Activated T-helper 17 cell treated with anti-CD3 and anti-CD28 coated beads, Interleukin-2, amount 50 U/mL, for 72 hours (primary cell): ENCODE measurements at places on chromosomes 12 and 14. TPM values are rescaled to one million over a fixed set of nuclear protein-coding genes. Genes with fewer than 3 reads are reported as not detected.

DNA sequence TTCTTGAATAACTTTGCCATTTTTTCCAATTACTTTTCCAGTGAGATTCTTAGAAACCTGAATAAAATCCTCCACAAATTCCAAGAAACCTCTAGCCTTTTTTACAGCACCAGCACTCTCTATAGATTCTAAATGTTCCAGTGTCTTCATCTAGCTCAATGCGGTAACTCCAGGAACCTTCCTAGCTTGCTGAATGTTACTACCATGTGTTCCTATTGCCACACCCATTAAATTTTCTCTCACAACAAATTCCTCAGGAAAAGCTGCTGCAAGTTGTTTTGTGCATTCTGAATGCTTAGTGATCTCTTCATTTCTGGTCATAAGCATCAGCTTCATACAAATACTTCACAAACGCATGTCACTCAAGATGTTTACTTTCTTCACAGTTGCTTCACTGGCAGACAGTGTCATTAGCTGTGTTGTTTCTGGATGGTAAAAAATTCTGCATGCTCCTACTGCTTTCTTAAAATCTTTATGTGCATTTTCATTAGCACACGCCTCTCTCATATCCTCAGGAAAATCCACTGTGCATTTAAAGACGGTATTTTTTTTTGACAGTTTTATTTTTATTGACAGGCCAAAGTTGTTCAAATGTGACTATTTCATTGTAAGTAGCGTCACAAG lies 106.7 kb downstream of the PPHLN1 start:
- no peak for ATAC-seq

- no peak for ATAC-seq
Observed at GRCh38 chr12:101746661-101747060, 7.4 kb upstream of the SYCP3 start.

DNA sequence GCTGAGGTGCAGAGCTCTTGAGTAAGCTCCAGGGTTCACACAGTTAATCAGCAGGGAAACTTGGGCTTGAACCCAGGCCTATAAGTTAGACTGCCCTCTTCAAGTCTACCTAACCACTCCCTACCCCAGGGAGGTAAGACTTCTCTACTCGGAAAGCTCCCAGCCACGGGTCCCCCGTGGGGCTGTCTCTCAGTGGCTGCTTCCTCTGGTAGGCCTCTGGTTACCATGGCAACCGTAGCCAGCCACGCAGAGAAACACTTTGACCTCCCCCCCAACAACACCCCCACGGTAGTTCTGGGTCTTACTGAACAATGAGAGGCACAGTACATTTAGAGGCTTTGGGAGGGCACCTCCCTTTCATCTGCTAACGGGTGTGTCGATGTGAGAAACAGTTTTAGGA lies 245.2 kb downstream of the AACS start:
- ATAC-seq: no peak

- no peak for ATAC-seq
Observed at GRCh38 chr12:128178966-128179365, 88.0 kb upstream of the TMEM132C start.

DNA sequence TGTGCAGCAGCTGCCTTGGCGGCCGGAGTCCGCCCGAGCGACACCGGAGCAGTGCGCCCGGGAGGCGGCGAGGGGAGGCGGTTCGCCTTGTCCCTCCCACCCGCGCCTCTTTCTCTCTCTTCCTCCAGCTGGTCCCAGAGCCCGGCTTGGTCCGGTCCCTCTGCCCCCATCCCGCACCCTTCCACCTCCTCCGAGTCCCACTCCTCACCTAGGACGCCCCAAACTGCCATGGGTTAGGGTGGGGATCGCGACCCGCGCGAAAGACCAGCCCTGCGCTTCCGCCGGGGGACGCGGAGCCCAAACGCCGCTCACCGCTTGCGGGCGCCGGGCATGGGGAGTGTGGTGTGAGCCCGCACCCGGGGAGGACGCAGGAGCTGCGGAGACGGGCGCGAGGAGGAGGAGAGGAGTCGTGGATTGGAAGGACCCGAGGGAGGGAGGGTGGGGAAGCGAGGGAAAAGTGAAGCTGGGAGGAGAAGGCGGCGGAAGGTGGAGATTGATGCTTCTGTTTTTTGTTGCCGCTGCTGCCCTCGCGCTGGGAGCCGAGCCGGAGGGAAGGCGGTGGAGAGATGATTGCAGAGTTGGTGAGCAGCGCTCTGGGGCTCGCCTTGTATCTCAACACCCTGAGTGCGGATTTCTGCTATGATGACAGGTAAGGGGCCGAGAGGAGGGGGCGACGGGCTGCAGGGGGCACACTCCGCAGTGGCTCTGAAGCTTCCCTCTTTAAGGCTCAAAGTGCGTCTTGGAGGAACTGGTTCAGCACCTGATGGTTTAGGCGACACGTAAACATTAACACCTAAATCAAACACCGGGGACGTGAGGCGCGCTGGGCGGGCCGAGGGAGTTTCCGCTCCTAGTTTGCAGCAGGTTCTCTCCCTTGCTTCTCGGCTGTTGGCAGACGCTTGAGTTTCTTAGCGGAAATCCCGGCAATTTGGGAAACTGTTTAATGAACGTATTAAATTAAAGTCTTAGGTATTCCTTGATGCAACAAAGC lies 610 bp downstream of the TMTC2 start:
- ATAC-seq: peak; percentile 55

DNA sequence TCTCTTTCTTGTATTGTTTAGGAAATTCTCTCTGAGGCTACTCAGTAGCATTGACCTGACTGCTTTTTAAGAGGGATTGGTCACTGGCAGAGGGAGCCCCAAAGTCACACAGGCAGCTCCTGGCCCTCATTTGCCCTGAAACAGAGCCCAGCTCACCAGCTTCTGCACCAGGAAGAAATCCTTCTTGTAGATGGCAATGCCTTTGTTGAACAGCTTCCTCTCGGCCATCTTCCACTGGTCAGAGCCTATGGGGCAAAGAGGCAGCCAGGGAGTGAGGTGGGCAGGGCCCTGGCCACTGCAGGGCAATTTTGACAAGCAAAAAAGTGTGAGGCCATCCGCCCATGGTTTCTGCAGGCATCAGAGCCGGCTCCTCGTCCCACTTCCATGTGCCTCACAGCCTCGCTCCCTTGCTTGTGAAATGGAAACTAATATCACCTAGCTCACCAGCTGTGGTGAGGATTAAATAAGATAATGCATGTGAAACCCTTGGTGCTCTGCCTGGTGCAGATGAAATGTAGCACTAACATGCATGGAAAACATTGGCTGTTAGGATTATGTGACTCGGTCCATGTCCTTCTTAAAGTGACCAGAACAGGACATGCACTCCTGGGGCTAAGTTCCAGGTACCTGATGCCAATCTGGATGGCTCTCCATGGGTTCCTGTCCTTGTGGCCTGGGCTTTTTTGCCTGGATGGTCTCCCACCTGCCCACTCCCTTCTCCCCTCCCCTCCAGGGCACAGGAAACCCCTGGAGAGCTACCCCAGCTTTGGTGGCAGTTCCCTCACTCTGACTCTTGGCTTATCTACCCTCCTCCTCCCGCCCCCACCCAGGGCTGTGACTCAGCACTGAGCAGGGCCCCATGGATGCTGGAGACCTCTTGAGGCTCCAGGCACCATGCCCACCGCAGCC lies 11.2 kb upstream of the PNMA1 start:
- ATAC-seq: peak; percentile 27

DNA sequence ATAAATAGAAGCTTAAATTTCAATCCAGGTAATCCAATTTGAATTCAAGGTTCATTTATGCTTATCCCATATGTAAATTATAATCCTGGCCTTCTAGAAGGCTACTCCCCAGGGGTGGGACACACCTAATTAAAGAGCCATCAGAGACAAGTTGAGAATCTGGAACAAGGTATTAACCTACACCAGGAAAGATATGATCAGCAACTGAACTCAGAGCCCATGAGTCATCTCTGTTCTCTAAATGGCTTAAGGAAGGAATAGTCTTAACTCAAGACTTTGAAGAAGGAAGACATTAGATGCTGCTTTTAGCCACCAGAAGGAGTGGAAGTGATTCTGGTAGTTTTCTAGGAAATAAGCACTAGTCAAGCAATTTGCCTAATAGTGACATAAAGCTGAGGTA lies 88.0 kb downstream of the KIF21A start:
- ATAC-seq: no peak

- ATAC-seq: peak; percentile 8
Observed at GRCh38 chr14:73058922-73059673, 764 bp downstream of the RBM25 start.

DNA sequence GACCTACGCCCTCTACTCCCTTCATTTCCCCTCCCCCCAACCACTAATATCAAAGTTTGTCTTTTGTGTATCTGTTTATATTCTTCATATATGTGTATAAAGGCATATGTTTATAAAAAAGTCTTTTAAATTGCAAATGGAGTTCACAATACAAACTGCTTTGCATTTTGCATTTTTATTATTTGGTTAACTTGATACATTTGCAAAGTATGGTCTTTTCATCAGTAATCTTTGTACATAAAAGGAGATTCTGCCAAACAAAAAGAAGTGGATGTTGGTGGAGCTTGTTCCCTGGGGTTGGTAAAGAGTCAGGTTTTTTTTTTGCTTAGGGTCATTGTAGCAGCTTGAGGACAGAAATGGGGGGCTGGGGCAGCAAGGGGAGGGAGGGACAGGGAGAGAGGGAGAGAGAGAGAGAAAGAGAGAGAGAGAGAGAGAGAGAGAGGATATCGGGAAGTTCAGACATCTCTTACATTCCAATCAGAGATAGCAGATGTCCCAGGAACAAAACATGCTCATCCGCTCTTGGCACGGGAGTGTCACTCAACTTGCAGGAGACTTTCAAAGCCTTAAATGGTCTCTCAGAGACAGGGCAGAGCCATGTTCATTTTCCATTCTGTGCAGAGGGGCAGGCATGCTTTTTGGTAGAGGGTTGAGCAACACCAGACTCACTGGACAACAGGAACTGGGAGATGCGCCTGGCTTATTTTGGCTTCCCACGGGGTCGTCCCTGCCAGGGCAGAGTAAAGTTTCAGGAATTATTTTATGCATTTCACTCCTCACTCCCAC lies 44.8 kb upstream of the TBX5 start:
- no peak for ATAC-seq

GRCh38 chr12:4157122-4157521 lies 116.4 kb upstream of the CCND2 start:
- no peak for ATAC-seq

- ATAC-seq: no peak
Observed at GRCh38 chr12:26691234-26691970, 141.6 kb downstream of the ITPR2 start.

DNA sequence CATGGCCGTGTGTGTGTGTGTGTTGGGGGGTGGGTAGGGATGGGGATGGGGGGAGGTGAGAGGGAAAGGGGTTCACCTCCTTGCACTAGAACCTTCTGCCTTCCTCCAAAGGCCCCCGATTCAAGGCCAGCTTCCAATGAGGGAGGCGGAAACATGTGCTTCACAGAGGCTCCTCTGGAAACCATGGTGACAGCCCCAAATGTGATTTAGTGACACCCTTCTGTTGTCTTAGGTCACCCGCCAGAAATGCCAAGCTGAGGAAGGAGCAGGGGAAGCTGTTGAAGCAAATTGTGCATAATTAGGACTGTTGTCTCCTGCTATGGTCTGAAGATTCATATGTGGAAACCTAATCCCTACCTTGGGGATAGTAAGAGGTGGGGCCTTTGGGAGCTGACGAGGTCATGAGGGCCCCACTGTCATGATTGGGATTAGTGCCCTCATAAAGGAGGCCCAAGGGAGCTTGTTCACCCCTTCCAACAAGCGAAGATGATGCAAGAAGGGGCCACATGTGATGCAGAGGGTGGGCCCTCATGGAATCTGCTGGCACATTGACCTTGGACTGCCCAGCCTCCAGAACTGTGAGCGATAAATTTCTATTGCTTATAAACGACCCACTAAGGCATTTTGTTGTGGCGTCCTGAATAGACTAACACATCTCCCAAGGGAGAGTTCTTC lies 95.2 kb downstream of the AACS start:
- ATAC-seq: no peak

DNA sequence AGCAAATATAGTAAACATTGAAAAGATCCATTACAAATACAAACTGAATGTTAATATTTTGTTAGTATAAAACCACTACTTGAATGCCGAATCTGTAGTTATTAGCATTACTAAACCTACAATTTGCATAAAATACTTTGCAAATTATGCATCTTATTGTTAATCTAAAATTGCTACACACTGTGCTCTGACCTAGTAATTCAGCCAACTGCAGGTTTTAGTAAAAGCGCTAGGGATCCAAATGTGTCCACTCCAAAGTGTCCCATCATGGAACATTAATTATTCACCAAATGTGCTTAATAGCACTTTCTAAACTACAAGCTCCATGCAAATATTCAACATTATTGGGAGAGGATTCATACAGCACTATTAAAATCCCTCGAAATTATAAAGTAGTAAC lies 14.3 kb downstream of the HECTD4 start:
- ATAC-seq: no peak

DNA sequence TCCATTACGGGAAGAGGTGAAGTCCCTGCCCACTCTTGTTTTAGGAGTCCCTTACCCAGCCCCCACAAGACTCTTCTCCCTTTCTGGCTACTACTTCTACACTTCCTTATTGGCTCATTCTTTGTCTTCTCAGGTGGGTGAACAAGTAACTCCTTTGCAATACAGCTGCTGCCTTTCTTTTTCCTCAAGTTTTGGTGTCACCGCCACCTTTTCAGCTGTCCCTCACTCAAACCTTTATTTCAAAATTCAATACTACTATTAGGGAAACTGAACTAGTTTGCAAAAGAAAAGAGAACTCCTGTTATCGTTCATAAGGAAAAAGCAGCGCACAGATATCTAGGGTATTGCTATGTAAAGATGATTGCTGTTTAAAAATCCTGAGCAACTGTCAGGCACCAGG lies 6.1 kb downstream of the RSRC2 start:
- ATAC-seq: no peak

DNA sequence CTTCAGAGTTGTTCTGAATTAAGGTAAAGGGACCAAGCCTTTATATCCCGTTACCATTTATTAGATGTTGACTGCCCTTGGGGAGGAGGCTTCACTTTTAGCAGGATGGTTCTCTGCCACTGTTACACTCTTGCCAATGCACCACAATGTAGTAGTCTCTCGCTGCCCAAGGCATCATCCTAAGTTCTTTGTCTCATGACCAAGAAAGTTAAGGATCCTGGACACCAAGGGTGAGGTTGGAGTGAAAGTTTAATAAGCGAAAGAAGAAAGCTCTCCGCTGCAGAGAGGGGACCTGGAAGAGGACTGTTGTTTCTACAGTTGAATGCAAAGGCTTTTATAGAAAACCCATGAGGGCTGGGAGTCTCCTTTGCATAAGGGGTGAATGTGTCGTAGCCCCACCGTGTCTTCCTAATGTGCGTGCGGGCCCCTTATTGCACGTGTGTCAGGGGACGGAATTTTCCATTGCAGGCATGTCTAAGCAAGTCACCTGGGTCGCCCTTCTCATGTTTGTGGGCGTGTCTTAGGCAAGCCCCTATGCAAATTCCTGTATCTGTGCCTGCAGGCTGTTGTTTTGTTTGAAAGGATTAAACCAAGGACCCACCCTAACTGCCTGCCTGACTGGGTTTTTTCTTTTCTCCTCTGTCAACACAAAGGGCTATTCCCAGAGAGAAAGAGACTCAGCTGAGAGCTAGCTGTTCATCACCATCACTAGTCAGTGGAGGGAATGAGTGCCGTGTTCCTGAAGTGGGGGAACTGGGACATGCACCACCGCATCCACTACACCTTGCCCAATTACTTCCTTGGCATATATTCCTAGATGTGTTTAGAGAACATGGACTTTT lies 17.6 kb upstream of the RNASE1 start:
- no peak for ATAC-seq

VRTN gene
- total RNA-seq: not detected
